ENCODE measurements at places on chromosomes 11 and 22.

GRCh38 chr11:35555488-35555887 lies 30.1 kb upstream of the PAMR1 start:
- DNase-seq: no peak

GRCh38 chr11:112128483-112129121 lies 35.3 kb downstream of the IL18 start:
- peak; percentile 19 for DNase-seq

DNA sequence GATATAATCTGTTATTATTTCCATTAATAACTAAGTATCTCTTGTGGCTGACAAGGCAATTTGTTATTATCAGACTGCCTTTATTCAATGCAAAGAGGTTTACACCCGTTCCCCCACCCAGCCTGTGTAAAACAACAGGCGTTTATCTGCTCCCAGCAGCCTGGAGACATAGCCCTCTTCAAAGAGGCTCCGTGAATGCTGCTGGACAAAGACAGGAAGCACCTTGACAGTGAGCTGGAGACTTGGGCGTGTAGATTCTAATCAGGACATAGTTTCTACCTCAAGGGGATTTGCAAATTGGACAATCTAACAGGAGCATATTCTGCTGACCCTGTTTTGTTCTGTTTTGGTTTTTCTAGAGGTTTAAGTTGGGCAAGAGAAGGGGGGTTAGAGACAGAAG lies 733.0 kb upstream of the KIRREL3 start:
- DNase-seq: no peak

- no peak for DNase-seq
These were observed 95.0 kb downstream of the CADM1 start for GRCh38 chr11:115409116-115409670.

DNA sequence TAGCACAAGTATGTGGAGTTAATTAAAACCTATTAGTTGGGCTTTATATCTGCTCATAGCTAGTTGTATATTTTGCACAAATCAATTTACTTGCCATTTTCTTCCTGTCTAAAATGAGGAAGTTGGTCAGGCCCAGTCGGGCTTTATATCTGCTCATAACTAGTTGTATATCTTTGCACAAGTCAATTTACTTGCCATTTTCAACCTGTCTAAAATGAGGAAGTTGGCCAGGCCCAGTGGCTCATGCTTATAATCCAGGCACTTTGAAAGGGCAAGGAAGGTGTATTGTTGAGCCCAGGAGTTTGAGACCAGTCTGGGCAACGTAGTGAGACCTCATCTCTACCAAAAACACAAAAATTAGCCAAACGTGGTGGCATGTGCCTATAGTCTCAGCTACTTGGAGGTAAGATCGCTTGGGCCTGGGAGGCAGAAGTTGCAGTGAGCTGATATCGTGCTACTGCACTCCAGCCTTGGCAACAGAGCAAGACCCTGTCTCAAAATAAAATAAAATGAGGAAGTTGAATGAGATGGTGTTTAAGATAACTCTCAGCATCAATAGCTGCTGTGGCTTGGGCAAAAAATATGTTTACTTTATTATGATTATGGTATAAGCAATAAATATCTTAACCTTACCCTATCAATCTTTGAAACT lies 1558.6 kb upstream of the RAG2 start:
- no peak for DNase-seq

DNA sequence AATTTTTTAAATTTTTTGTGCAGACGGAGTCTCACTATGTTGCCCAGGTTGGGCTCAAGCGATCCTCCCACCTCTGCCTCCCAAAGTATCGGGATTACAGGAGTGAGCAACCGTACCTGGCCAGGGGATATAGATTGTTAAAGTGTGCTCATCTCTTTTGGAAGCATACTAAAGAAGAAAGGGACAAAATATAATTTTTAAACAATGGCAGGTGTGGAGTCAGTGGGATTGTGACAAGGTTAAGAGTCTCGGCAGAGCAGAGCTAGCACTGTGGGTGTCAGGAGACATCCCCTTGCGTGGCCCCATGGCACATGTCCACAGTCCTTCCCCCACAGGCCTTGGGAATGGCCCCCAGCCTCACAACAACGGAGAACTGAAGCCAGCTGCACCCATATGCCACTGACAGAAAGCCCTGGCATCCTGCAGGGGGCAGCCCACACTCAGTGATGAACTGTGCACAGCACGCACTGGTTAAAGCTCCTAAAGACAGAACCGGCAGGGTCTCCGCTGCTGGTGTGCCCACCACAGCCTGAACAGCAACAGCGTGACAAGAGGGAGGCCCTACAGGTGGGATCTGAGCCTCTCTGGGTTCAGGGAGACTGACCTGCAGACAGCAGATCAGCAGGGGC lies 29.9 kb downstream of the SERPIND1 start:
- DNase-seq: no peak

GRCh38 chr11:37999171-37999570 lies 1401.1 kb upstream of the RAG2 start:
- DNase-seq: no peak

- DNase-seq: no peak
These were observed 628 bp downstream of the LRP4 start for GRCh38 chr11:46917762-46918082.

DNA sequence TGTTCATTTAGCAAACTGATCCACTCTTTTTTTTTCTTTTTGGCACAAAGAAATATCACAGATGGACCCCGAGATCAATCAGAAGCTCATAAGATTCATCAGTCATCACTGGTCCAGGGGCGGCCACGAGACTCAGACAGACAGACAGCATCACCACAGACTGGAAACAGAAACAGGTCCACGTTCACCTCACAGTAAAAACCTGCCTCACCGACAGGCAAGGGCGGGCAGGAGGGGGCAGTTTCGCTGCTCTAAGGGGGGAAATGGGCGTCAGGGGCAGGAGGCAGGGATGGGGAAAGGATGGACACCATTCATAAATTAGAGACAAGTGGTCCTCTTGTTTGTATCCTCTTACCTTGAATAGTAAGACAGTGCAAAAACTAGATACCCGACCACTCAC lies 16.5 kb downstream of the CHST1 start:
- no peak for DNase-seq

DNA sequence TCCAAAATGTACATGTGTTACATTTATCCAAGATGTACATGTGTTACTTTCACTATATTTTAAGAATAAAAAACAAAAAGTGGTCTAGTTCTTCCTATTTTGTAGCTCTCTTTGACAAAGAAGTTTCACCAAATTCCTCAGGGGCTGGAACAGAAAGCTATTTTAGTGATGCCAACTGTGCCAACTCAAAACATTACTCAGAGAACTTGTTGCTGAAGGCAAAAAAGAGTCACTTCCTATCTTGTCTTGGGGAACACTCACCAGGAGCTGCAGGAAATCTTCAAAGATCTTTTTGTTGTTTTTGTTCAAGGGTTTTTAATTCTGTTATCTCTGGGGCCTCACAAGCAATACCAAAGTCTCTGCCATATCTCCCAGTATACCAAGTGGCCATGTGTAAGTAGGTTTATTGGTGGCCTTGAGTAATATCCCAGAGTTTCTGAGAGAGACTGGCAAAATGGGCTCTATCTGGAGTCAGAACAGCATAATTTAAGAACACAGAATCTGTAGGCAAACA lies 13.6 kb upstream of the EED start:
- DNase-seq: peak; percentile 51

DNA sequence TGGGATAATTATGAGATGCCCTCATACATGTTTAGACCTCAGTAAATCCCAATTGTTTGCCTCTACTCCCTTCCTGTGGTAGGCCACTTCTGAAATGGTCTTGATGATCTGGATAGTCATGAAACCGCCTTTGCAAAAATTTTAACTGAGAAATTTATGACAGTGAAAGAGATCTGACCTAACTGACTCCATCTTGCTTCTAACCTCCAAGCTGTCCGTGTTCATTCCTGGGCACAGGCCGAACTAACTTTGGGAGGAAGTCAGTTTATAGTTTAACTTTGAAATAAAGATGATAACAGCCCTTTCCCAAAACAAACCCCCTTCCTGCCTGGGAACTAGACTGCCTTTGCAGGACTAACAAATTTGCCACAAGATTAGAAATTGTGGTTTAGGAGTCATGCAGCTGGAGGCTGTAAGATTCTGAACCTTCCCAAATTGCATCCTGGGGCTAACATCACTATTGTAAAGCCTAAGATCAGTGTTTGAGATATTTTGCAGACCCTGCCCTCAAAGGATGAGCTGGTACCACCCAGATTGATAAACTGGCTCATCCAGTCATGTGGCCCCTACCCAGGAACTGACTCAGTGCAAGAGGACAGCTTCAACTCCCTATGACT lies 19.9 kb upstream of the CTR9 start:
- no peak for DNase-seq

- no peak for DNase-seq
These were observed 35.8 kb downstream of the SC5D start for GRCh38 chr11:121328176-121328966.

DNA sequence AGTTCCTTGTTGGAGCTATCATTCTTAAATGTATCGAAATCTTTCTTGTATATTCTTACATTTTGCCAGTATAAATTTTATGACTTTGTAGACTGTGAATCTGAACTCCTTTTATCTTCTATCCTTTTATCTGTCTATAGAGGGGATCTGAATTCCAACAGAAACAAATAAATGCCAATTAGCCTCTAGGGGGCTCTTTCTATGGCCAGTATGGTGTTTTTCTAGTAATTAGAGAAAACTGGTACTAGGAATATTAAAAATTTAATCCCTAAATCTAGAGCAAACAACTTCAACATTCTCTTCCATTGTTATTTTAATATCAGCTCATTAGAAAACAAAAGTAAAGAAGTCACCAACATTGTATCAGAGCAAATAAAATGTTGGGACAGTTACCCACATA lies 21.5 kb upstream of the CAT start:
- DNase-seq: no peak

DNA sequence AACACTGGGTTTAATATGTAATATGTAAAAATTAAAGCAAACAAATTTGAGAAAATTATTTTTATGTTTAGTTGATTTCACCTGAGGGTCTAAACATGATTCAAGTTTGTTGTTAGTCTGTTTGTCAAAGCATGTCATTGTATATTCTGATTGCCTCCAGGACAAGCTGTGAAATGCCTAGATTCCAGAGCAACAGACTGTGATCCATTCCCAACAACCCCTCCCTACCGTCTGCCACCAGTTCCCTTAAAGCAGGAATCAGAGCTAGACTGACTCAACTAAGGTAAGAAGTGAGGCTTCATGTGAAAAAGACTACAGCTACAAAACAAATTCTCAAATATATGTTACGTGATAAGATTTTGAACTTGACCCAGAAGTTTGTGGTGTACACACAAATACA lies 304.2 kb downstream of the RAB38 start:
- no peak for DNase-seq
